ENCODE measurements at places on chromosomes 4 and X.

DNA sequence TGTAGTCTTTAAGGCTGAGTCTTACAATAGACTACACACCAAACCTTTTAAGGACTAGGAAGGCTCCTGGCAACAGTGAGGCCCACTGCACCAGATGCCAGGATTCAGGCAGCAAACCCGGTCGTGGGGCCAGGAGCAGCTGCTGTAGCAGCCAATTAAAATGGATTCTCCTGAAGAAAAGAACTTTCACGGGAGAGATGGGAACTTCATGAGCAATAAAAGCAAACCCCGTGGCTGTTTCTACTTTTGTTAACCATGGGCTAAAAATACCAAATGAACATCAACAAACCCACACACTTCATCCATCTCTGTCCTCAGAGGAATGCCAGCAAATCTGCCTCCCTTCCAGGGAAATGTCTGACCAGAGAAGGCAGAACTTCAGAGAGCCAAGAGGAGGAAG lies 101.4 kb downstream of the BTC start:
- no peak for DNase-seq

DNA sequence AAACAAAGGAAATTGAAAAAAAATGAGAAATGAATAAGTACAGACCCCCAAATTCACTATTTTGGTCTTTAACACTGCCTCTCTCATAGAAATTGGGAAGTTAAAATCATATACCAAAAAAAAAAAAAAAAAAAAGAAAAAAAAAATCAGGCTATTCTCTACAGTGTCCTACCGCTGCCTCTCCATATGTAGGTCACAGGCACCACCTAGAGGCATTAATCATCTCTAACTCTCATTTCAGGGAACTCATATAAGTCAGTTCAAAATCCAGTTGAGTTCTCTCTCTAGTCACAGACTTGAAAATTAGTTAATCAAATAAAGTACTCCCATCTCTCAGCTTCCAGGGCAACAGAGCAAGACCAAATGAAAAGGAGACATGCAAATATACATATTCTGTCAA lies 47.9 kb downstream of the COX18 start:
- no peak for DNase-seq

GRCh38 chrX:63979480-63979879 lies 194.5 kb upstream of the ARHGEF9 start:
- DNase-seq = no peak

- DNase-seq = peak; percentile 23
Observed at GRCh38 chr4:2482693-2483092, 13.8 kb downstream of the RNF4 start.

DNA sequence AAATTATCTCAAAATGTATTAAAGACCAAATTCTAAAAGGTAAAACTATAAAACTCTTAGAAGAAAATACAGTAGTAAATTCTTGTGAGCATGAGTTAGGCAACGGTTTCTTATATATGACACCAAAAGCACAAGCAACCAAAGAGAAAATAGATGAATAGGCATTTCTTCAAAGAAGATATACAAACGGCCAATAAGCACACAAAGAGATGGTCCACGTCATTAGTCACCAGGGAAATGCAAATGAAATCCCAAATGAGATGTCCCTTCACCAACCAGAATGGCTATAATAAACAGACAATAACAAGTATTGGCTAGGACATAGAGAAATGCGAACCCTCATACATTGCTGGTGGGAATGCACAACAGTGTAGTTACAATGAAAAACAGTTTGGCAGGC lies 44.6 kb downstream of the RAB33A start:
- no peak for DNase-seq

- no peak for DNase-seq
Observed at GRCh38 chr4:174211622-174212044, 71.8 kb downstream of the FBXO8 start.

DNA sequence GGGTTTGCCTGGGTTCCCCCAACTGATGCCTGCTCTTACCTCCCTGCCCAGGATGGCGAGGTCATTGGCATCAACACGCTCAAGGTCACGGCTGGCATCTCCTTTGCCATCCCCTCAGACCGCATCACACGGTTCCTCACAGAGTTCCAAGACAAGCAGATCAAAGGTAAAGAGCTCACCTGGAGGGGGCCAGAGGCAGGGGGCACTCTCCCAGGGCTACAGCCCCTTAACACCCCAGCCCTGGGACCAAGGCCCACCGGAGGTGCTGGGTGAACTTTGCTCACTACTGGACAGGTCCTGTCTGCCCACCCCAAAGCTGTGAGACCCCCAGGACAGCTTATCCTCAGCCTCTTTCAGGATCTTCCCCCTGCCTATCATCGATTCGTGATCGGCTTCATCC lies 24.5 kb downstream of the HTRA3 start:
- no peak for DNase-seq

- no peak for DNase-seq
Observed at GRCh38 chrX:69104756-69105434, 60.4 kb downstream of the PJA1 start.

- no peak for DNase-seq
Observed at GRCh38 chr4:46249516-46249915, 125.7 kb upstream of the GABRG1 start.

DNA sequence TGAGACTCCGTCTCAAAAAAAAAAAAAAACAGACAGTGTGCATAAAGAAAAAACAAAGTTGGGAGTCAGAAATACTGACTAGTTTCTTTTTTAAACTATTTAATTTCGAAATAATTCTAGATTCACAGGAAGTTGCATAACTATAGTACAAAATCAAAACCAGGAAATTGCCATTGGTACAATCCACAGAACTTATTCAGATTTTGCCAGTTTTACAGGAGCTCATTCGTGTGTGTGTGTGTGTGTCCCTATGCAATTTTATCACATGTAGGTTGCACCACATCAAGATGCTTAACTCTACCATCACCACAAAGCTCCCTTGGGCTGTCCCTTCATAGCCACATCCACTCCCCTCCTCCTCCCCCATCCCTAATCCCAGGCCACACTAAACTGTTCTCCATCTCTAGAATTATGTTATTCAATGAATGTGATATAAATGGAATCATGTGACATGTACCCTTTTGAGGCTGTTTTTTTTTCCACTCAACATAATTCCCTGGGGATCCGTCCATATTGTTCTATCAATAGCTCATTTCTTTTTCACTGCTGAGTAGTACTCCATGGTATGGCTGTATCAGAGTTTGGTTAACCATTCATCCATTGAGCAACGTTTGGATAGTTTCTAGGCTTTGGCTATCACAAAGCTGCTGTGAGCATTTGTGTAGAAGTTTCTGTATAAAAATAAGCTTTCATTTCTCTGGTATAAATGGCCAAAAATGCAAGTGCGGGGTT lies 16.3 kb upstream of the DDX3X start:
- no peak for DNase-seq

DNA sequence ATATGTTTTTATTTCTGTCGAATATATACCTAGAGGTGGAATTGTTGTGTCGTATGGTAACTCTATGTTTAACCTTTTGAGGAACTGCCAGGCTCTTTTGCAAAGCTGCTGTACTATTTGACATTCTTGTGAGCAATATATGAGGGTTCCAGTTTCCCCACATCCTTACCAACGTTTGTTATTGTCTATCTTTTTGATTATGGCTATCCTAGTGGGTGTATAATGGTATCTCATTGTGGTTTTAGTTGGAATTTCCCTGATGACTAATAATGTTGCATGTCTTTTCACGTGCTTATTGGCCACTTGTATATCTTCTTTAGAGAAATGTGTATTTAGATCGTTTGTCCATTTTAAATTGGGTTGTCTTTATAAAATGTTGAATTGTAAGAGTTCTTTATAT lies 24.5 kb downstream of the REPS2 start:
- no peak for DNase-seq

DNA sequence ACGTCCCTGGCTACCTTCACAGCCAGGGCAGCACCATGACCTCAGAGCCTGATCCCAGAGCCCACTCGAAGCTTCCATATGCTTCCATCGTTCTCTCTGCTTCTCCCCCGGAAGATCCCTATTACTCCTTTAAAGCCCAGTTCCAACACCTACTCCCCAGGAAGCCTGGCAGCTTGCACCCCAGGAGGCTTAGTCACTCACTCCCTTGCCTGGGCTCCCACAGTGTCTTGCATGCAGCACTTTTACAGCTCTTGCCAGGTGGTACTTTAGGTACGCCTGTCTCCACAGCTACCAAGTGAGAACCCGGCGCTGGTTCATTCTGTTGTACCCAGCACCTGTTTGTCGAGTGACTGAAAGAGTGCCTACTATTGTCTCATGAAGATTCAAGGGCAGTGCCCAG lies 24.5 kb upstream of the MAMLD1 start:
- DNase-seq = no peak

DNA sequence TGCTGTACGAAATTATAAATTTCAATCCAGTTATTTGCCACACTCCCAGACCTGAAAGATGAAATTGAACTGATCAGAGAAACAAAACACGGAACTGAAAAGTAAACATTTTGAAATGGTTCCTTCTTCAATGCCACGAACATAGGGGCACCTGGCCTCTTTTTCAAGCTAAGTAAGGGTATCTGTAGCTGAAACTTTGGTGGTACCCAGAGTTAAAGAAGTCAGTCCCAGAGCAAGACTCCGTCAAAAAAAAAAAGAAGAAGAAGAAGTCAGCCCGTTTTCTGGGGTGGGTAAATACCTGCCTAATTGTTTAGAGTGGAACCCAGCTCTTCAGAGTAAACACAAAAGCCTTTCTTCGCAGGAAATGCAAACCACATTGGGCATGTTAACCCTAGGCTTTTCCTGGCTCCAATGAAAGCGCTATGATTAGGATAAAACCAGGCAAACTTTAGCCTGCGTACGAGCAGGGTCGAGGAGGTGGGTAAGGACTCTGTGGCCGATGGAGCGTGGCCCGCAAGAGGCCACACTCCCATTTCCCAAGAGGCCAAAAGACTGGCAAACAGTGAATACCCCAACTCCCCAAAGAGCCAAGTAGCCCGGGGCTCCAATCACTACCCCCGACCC lies 1.3 kb downstream of the ANTXR2 start:
- no peak for DNase-seq

- no peak for DNase-seq
Observed at GRCh38 chr4:111650146-111650545, 495.1 kb upstream of the FAM241A start.

DNA sequence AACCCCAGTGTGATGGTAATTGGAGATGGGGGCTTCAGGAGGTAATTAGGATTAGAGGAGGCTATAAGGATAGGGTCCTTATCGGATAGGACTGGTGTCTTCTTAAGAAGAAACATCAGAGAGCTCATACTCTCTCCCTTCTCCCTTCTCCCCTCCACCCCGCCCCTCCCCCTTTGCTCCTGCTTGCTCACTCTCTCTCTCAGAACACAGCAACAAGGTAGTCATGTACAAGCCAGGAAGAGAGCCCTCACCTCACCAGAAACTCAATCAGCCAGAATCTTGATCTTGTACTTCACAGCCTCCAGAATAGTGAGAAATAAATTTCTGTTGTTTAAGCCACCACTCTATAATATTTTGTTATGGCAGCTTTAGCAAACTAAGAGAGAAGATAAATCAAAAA lies 4.5 kb downstream of the DDX60L start:
- DNase-seq = peak; percentile 45

GRCh38 chrX:75547783-75548182 lies 24.9 kb upstream of the ZDHHC15 start:
- DNase-seq = no peak

DNA sequence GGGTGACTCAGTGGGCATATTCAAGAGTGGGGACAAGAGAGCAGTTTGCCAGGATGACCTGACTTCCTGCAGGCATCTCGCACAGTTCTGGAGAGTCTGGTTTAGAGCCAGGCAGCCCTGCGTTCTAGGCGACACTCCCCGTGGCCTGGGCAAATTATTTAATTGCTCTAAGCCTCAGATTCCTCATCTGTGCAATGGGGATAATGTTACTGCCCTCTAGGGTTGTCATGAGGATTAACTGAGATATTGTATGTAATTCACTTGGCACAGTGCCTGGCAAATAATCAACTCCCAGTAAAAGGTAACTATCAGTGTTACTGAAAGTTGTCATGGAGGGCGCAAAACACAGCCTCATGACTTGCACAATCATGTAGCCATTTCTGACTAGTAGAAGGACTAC lies 48.8 kb upstream of the PITX2 start:
- DNase-seq = no peak

GRCh38 chrX:124229374-124229773 lies 103.1 kb upstream of the TEX13D start:
- DNase-seq = no peak

DNA sequence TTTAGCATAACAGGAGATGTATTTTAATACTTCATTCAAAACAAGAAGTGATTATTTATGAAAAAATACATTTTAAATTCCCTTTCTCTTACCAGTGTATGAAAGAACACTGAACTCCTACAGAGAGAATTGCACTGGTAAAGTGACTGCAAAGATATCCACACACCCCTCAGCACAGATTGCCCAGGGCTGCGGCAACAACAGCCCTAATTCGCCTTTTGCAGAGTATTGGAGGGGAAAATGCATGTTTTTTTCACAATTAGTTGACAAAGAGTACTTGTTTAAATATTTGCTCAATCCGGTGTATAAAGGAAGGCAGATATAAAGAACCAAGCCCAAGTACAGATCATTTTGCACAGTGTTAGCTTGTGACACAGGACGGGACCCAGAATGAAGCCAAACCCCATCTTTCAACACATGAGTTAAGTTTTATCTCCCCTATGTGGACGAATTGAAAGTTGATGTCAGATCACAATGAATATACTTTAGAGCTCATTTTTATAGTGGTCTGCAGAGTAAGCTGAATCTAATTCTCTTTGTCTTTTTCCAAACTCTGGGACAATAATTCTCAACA lies 551.4 kb upstream of the IGFBP7 start:
- DNase-seq = no peak

- peak; percentile 0 for DNase-seq
Observed at GRCh38 chr4:2248821-2249261, 6.9 kb upstream of the HAUS3 start.

GRCh38 chrX:7146703-7147412 lies 654 bp upstream of the STS start:
- DNase-seq = peak; percentile 9

- no peak for DNase-seq
Observed at GRCh38 chrX:50815120-50815519, 1.1 kb upstream of the SHROOM4 start.

DNA sequence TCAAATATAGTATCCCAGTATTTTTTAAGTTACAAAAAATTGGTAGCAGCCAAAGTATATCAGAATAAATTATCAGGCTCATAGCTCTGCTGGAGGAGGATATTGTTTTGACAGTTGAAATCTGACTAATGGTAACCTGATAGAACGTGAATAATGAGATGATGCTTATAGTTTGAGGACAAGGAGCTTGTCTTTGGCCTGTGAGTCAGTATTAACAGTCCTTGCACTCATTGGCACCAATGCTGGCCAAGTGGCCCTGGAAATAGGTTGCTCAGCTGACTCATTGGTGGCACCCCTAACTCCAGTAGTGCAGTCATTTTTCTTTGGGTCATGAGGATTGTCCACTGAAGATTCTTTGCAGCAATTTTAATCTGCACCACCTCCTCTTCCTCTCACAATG lies 203.3 kb upstream of the JADE1 start:
- DNase-seq = no peak

GRCh38 chrX:153441296-153441695 lies 4.6 kb downstream of the TREX2 start:
- DNase-seq = no peak

DNA sequence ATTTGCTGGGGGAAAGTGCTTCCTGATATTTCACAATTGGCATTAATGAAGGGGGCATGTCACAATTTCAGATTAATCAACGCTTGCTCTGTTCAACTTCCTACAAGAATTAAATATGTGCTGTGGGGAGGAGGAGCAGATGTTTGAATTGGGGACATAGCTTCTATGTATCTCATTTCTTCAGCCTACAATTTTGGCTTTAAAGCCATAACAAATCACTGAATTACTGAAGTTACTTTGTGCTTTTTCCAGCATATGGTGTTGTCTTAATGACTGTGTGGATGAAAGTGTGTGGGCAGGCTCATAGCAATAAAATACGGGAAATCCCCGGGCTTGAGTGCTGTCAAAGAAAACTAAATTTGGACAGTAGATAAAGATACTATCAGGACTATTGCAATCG lies 813 bp downstream of the TLR7 start:
- DNase-seq = no peak

Measured in stimulated activated CD4-positive, alpha-beta T cell treated with anti-CD3 and anti-CD28 coated beads, Interleukin-15, amount 100 ng/mL, for 24 hours (primary cell).